ENCODE measurements at places on chromosomes 4 and X.

GRCh38 chr4:73053076-73053475 is 16.4 kb downstream of the COX18 start:
- DNase-seq: no peak

DNA sequence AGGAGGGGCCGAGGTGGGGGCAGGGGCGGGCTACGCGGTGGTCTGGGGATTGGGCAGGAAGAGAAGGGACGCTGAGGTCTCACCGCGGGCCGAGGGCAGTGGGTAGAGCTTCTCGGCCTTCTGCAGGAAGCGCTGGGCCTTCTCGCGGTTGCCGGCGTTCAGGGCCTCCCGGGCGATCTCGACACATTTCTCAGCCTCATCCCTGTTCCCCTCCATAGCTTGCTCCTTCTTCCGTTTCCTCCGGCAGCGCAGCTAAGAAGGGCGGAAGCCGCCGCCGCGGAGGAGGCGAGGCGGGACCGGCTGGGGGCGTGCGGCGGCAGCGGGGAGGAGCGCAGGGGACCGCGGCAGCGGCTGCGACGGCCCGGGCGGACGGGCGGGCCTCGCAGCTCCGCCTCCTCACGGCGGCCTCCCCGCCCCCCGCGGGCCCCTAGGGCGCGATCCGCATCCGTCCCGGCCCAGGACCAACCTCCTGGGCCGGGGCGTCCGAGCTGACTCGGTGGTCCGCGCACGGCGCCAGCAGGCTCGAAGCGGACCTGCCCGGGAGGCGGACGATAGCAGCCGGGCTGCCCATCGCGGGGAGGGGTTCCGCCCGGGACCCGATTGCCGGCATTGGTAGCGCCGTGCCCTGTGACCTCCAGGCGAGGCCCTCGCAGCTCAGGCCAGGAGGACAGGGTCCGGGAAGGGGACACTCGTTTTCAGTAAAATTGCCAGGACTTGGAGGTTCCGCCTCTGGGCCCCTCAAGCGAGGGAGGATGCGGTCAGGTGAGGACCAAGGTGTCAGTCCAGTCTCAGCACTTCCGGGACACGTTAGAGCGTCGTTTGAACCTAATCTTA is at the start of gene DNAJB14:
Gene DNAJB14, minus strand, starts transcription at position 263 of the 834 bp plus-strand sequence. Its CDS starts 47 bp downstream, at position 216.
- peak; percentile 89 for DNase-seq

DNA sequence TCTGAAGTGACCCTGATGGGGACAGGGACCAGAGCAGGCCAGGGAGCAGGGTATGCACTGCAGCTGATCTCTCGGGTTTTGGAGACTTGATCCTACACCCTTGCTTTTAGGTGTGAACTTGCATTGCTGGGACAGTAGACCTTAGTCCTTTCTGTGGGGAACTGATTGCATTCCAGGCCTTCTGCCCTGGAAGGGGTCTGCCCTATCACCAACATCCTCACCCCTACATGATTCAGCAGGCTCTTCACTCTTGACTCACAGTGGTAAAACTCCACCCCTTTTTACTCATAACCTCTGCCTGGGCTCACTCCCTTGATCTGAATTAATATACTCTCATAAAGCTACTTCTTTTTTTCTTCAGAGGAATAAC is 6.6 kb upstream of the DDX60L start:
- no peak for DNase-seq

DNA sequence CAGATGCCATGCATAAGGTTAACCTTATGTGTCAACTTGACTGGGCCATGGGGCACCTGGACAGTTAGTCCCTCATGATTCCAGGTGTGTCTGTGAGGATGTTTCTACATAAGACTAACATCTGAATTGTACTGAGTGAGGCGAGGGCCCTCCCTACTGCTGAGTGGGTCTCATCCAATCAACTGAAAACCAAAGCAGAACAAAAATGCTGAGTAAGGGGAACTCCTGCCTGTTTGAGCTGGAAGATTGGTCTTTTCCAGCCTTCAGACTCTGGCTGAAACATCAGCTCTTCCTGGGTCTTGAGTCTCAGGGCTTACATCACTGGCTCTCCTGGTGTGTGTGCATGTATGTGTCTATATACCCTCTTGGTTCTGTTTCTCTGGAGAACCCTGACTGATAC is 13.8 kb downstream of the NELFA start:
- no peak for DNase-seq

DNA sequence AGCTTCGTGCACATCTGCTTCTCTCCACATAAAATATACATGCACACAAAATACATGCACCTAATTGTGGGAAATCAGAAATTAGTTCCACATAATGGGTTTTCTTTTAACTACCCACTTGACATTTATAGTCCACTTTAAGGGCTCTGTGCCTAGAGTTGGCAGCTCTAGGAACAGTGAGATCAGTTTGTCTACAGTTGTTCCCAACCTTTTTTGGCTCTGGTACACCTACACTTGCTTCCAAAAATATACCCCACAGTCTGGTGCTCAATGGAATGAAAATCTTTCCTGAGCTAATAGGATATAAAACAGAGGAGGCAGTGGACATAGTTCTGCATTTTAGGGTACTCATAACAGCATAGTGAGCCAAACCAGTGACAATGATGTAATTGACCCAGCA is 36.1 kb downstream of the HDAC8 start:
- DNase-seq: no peak

DNA sequence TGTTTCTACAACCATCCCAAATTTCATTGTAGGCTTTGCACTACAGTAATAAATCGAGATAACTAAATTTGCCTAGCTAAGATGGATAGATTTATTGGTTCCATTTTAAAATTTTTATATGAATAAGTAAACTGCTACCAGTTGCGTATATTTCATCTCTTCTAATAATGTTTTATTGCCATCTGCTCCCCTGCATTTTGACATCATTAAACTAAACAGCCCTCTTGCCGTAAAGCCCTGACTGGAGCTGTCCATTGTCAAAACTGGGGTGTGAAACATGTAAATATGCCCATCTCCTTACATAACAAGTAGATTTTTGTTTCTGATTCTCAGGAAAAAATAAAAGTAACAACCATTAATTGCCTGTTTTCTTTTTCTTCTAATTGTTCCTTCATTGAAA is 130.8 kb upstream of the BMPR1B start:
- no peak for DNase-seq

GRCh38 chr4:92100975-92101374 is 202.8 kb upstream of the GRID2 start:
- DNase-seq: no peak

- DNase-seq: no peak
These were observed 89.1 kb downstream of the SLC16A2 start for GRCh38 chrX:74510401-74510800.

DNA sequence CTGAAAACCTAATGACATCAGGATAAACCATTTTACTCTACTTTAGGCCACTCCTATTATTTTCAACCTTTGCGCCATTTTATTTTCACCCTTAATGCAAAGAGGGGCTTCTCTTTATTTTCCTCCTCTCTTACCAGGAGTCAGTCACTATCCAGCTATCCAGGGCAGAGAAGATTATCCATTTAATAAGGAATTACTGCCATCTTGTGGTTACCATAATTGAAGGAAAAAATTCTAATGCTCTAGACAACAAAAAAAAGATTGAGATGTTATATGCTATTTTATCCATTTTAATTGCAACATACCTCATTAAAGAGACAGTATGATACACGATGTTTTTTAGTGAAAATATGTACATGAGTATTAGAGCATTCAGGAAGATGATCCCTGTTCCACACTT is 514.5 kb upstream of the FAM241A start:
- DNase-seq: no peak

DNA sequence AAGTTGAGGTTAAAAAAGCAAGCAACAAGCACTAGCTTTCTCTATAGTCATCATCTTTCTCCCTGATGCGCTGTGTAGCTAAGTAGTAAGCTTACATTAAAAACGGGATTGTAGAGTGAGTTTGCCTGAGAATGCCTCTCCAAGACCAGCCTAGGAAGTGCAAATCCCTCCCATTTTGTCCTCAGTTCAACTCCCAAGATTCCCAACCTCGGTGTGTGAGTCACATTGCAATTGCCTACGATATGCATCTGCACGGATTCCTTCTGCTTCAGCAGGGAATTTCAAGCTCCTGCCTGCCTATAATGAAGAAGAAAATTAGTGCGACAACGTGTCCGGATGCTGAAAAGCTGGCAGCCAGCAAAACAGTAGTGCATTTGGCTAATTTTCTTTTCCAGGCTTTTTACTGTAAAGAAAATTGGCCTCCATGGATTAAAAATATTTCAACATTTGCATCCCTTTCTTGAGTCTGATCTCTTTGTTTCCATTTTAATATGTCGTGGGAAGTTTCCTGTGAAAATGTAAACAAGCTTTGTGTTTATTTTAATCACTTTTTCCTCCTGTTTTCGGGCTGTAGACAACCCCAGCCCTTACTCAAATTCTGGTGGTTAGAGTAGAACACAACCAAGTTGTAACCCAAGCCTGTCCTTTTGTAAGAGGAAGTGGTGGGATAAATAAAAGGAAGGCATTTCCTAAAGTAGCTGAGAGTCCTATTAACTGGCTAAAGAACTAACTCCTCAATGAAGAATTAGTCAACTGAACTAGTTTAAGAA is 58.4 kb upstream of the TET2 start:
- no peak for DNase-seq

GRCh38 chr4:186414390-186414789 is 141.0 kb downstream of the MTNR1A start:
- no peak for DNase-seq

All from tibial artery (tissue), 4 donors.